Left colon (tissue), 2 donors: ENCODE measurements at places on chromosomes 5 and 9. TPM values are rescaled to one million over a fixed set of nuclear protein-coding genes. Genes with fewer than 3 reads are reported as not detected.

The PCDHGB5 gene
- 3.4 TPM for total RNA-seq

The ARID3C gene
- total RNA-seq, result not detected

The TNFSF8 gene
- 0.24 TPM for total RNA-seq

The FAM78A gene
- 2.7 TPM for total RNA-seq

The PLAC8L1 gene
- total RNA-seq, result 0.49 TPM

The OR1J2 gene
- total RNA-seq, result not detected

The FAM169A gene
- 5.9 TPM for total RNA-seq

The ESM1 gene
- total RNA-seq, result not detected

The KIF4B gene
- not detected for total RNA-seq

The OMD gene
- 3.0 TPM for total RNA-seq

The GGTA1 gene
- 2.0 TPM for total RNA-seq

The SLC36A2 gene
- total RNA-seq, result not detected

DNA sequence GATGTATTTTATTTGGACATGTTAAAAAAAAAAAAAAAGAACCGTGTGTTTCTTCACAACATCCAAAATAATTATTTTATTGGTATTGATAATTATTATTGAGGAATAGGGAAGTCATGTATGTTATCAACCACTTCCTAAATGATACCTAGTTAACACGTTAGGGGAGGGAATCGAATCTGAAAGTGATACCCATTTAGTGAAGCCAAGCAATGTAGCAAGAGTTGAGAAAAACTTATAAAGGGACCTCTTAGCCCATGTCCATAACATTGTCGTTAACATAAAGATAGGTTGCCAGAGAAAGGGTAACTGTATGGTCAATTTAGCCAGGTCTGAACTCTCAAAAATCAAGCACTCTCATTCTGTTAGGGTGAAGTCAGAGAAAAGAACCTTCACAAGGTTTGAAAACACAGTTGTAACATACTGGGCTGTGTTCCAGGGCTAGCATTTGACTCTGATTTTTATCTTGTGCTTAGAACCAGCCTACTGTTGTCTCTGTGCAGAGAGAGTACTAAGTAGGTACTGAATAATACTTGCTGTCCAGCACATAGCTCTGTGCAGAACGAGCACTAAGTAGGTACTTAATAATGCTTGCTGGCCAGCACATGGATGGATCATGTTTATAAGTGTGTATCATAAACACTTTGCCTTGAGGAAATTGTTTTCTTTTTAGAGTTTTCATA is 60.4 kb downstream of the GHR start:
- DNase-seq, result no peak

- DNase-seq, result no peak
Observed at GRCh38 chr9:78682216-78682615, 385.3 kb downstream of the PSAT1 start.

GRCh38 chr9:84436386-84437109 is 96.0 kb upstream of the SLC28A3 start:
- DNase-seq, result no peak

- DNase-seq, result peak; percentile 77
Observed at GRCh38 chr9:15306068-15306756, 804 bp downstream of the TTC39B start.

DNA sequence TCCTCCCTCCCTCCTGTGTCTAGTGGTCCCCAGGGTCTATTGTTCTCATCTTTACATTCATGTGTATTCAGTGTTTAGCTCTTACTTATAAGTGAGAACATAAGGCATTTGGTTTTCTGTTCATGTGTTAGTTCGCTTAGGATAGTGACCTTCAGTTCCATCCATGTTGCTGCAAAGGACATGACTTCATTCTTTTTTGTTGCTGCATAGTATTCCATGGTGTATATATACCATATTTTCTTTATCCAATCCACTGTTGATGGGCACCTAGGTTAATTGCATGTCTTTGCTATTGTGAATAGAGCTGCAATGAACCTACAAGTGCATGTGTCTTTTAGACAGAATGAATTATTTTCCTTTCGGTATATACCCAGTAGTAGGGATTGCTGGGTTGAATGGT is 46.8 kb downstream of the FYB1 start:
- DNase-seq, result no peak

GRCh38 chr9:109437286-109437685 is 60.8 kb downstream of the PTPN3 start:
- no peak for DNase-seq

DNA sequence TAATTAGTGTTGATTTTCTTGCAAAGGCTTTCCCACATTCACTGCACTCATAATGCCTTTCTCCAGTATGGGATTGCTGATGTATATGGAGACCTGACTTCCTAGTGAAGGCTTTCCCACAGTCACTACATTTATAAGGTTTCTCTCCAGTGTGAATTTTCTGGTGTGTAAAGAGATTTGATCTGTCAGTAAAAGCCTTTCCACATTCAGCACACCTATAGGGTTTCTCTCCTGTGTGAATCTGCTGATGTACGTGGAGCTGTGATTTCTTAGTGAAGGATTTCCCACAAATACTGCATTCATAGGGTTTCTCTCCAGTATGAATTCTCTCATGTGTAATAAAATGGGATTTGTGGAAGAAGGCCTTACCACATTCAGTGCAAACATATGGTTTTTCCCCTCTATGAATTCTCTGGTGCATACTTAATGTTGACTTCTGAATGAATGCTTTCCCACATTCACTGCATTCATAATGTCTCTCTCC is 31.1 kb downstream of the ZNF484 start:
- DNase-seq, result no peak

GRCh38 chr9:31733166-31733565 is 651.3 kb upstream of the ACO1 start:
- DNase-seq, result no peak

DNA sequence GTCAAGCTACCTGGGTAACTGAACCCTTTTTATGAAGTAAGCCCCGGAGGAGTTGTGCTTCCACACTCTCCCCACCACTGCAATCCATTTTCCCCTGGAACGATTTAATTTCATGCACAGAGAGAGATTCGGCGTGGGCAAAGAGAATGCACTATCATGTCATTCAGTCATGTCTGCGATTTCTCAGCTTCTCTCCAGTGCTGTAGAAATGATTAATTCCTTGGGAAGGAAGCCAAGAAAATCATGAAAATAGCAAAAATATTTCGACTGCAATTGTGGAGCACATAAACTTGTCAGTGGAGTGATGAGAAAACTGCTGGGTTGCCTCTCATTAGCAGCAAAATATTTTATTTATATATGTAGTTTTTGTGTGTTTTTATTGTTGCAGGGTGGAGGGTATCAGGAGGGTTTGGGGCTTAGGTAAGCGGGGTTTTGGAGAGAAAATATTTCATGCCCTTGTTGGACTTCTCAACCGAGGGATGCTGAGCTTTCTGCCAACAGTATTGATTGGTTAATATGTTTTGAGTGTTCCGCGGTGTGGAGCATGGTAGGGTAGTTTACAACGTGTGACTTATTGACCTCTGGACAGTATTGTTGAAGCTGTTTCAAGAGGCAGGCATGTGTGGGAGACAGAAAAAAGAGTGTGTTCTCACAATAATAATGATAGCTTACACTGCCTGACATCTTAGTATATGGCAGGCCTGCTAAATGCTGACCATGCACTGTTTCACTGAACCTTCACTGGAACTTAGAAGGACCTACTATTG is 69.3 kb downstream of the SGCD start:
- DNase-seq, result no peak

DNA sequence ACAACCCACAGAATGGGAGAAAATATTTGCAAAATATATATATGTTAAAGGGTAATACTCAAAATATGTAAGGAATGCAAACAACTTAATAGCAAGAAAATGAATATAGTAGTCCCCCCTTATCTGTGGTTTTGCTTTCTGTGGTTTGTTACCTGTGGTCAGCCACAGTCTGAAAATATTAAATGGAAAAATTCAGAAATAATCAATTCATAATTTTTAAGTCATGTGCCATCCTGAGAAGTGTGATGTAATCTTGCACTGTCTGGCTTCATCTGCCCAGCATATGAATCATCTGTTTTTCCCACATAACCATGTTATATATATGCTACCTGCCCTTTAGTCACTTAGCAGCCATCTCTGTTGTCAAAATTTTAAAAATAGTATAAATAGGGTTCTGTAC is 11.7 kb downstream of the CER1 start:
- no peak for DNase-seq

DNA sequence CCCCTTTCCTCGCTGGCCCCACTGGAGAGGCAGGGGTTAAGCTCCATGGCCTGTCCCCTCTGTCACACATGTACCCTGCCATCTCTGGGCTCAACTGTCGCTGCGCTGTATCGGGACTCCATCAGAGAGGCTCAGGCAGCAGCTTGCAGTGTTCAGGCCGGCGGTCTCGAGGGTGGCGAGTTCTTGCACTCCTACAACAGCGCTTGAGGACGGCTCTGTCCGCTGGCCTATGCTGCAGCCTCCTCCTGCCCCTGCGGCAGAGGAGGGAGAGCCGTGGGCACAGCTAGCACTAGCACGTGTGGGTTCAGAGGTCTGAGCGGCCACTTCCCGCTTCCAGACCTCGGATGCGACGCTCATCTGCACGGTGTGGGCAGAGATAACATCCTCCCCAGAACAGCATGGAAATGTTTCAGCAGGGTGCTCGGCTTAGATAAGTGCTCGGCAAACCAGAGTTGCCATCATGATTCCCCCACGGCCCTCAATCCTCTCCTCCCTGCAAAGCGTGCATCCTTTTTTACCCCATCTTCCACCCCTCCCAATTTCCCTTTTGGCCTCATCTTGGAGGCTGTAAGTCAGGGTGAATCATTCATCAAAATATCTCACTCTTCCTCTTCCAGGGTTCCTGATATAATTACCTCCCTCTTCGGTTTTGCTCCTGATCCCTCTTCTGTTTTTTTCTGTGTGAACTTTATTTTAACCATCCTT is 41.9 kb upstream of the FUBP3 start:
- no peak for DNase-seq

- DNase-seq, result no peak
Observed at GRCh38 chr5:141488591-141489561, at the start of gene PCDHGC5. PCDHGC5 (plus strand) TSS chr5:141489081; CDS start chr5:141489241, 160 bp downstream.

- DNase-seq, result no peak
Observed at GRCh38 chr5:137040641-137041340, 458.3 kb downstream of the SPOCK1 start.

GRCh38 chr9:104854613-104855012 is 73.3 kb downstream of the ABCA1 start:
- no peak for DNase-seq

DNA sequence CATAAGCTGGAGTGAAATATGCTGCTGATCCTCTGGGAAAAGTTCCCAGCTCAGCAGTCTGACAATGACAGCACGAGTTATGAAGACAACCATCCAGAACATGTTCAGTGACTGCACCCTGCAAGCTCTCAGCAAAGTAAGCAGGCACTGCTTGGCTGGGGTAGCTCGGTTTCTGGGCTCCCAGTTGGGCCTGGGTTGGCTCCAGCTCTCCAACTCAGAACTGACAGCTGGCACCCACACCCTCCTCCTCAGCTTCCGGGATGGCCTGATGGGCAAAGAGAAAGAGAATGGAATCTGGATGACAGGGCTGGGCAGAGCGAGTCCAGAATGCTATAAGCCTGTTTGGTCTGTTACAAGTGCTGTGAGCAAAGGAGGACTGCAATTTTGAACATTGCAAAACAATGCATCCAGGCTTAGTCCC is 185.0 kb downstream of the CSNK1G3 start:
- peak; percentile 32 for DNase-seq

DNA sequence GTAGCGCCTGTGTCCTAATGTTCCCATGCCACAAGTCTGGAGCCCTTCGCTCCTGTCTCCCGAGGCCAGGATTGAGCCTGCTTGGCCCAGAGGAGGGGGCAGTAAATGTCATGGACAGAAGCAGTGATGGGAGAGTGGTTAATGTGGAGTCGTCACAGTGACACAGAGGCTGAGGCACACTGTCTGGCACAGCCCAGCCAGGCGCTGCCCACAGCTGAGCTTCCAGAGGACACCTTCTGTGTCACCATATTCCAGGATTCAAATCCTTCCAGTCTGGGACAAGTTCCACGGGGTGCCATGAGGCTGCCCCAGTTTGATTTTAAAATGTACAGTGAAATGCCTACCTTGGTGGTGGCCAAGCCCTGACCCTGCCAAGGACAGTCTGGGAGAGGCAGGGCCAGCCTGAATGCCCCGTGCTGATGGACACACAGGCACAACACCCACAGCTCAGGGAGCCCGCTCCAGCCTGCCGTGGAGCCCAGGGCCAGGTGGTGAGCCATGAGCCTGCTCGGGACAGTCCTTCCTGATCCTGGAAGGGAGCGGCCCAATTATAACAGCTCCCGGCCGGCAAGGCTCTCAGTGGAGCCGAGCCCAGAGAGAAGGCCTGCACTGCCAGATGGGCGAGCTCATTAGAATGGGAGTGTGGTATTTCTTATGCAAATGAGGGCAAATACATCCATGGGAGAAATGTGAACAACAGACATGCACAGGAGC is 99.1 kb upstream of the RUFY1 start:
- no peak for DNase-seq

DNA sequence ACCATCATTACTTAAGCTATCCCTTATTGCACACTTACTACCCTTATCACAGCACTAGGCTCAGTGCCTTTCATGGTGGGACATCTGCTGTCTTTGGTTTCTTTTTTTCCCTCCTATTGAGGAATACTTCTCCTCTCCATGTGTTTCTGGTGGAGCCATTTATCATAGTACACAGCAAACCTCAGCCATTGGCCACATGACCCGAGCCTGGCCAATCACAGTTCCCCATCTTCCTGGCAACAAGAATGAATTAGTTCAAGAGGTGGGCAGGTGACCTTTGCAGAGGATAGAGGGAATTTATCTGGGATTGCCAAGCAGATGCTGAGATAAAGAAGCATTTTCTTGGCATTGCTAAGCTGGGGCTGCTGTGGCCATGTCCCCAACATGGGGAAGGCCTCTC is 101.1 kb upstream of the ZNF618 start:
- DNase-seq, result no peak

DNA sequence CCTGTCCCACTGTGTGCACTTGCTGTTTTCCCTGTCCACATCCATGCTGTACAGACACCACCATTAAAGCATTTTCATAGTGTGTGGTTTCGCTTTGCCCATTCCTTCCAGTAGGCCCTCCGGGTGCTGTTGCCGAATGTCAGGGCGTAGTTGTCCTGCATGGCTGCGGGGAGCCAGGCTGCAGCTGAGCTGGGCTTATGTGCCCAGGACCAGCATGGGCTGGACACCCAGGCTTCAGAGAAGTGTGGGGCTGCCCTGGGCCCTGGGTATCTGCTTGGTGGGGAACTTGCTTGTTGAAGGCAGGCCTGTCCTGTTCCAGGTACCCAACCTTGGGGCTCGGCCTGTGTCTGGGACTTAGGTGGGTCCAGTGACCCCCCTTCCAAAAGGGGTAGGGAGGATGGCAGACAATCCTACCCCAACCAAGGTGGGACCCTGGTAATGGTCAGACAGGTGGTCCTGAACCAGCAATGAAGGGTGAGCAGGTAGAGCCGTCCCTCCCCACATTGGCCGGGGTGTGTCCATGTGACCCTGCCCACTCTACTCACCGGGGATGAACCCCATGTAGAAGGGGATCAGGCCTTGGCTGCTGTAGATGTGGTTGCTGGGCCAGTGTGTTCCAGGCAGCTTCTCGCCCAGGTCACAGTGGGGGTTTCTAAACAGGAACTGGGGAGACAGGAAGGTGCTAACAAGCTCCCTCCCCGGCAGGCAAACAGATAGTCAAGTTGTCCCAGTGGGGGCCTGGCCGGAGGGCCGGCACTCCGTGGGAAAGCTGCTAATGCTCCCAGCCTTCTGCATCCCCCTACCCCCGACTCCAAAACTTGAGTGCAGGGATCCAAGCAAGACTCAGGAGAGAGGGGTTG is 2.8 kb downstream of the TUBB4B start:
- DNase-seq, result no peak
